CD8-positive, alpha-beta T cell (primary cell): ENCODE measurements at places on chromosomes 3 and 15.

DNA sequence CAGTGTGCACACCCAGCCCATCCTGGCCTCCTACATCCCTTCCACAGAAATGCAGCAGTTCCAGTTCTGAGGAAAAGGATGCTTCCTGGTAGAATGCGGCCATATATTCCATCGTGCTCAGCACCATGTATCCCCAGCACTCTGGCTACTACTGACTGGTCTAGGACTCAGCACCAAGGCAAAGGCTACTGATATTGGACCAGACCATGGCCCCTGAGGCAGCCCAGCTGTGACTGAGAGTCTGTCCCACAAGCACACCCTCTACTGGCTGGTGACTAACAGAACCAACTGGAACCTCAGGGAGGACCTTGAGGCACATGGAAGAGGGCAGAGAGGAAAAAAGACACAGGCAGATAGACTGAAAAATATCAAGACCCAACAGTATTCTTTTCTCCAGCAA is 30.0 kb downstream of the TARS3 start:
- no peak for DNase-seq

GRCh38 chr3:49916686-49917085 is 12.9 kb downstream of the MON1A start:
- no peak for DNase-seq

- no peak for DNase-seq
Observed at GRCh38 chr15:71080166-71080565, 35.1 kb upstream of the THSD4 start.

- DNase-seq = no peak
Observed at GRCh38 chr15:52762621-52763020, 27.5 kb downstream of the ONECUT1 start.

DNA sequence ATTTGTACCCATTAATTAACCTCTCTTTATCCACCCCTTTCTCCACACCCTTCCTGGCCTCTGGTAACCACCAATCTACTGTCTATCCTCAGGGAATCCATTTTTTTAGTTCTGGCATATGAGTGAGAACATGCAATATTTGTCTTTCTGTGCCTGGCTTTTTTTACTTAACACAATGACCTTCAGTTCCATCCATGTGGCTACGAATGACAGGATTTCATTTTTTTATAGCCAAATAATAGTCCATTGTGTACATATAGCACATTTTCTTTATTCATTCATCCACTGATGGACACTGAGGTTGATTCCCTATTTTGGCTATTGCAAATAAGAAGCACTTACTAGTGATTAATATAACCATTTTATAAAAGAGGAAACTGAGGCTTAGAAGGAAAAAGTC is 109.9 kb upstream of the NANOGP8 start:
- no peak for DNase-seq

- no peak for DNase-seq
Observed at GRCh38 chr15:52584414-52584813, 15.6 kb upstream of the ARPP19 start.

DNA sequence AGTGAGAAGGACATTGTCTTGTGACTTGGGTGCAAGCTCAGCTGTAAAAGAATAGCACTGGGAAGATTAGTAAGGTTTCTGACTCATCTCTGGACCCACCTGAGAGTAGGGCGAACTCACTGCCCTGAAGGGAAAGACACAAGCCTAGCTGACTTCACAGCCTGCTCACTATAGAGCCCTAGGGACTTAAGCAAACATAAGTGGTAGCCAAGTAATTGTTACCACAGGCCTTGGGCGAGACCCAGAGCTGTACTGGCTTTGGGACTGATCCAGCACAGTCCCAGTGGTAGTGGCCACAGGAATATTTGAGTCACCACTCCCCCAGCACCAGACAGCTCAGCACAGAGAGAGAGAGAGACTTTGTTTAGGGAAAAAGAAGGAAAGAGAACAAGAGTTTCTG is 429.9 kb downstream of the TBL1XR1 start:
- no peak for DNase-seq

DNA sequence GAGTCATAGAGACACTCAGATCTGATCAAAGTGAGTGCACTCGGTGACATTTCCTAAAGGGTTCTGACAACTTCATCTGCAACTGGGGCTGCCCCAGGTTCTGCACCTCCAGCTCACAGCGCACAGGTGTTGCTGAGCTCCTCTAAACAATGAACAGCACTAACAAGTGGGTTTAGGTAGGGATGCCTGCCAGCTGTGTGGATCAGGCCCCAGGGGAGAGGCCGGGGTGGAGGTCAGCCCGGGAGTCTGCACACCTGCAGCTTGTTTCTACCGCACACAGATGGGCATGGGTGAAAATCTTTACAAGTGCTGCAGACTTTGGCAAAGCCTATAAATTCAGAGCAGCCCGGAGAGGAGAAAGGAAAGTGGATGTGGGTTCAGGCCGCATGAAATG is 355 bp downstream of the FBXW12 start:
- DNase-seq = no peak

DNA sequence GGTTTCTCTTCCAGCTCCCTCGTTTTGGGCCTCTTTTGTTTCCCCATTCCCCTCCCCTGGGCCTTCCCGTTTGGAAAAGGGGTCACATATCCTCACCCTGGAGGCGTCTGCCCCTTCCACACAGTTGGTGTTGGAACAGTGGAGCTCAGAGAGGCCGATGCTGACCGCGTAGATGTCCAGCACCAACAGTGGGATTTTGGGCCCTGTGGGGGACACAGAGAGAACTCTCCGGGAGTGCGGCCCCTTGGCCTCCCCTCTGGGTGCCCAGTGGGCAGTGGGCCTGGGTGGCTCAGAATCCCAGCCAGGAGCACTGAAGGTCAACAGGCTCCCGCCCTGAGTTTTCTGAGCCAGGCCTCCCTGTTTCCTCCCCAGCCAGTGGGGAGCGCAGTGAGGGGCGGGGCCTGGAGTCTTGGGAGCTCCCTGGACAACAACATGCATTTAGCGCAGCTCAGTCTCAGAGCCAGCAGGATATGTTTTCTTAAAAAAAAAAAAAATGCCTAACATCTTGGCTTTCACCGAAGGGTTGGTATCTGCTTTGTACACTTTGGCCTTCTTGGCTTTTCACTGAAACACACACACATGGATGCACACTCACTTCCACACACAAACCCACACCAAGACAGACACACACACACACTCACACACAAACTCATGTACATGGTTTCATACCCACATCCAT is 670 bp upstream of the ISLR start:
- no peak for DNase-seq

DNA sequence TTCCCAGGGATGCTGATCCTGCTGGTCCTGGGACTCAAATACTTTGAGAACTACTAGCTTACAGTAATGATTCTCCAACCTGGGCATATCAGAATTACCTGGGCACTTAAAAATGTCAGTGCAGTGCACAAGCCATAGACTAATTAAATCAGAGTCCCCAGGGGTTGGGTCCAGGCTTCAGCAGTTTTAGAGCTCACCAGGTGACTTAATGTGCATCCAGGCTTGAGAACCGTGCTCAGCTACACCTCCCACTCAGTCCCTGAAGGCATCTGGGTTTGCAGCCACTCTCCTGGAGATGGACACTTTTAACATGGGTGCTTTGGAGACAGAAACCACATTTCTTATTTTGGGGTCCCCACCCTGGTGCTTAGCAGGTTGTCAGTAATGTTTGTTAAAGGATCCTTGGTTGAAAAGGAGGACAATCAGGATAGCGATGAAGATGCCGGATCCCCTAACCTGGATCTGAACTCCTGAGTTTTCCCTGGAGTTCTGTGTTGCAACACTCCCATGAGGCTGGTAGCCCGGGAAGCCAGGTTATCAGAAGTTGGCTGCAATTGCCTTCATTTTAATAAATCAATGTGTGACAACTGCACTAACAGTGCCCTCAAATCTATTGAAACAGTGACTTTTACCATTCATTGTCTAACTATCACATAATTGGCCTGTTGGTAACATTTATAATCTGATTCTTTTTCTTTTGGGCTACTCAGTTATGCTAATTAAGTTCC is 48.1 kb downstream of the BFSP2 start:
- DNase-seq = no peak

- no peak for DNase-seq
Observed at GRCh38 chr3:67294341-67294740, 296.2 kb downstream of the KBTBD8 start.

- DNase-seq = no peak
Observed at GRCh38 chr3:101823525-101823924, 25.8 kb upstream of the NFKBIZ start.

- DNase-seq = no peak
Observed at GRCh38 chr3:196378146-196378841, 40.1 kb upstream of the TM4SF19 start.

- DNase-seq = no peak
Observed at GRCh38 chr3:136545664-136546268, 206.4 kb downstream of the STAG1 start.

- DNase-seq = no peak
Observed at GRCh38 chr3:66980791-66981190, 17.3 kb upstream of the KBTBD8 start.

- DNase-seq = no peak
Observed at GRCh38 chr15:54979964-54980363, 216.8 kb downstream of the RSL24D1 start.

DNA sequence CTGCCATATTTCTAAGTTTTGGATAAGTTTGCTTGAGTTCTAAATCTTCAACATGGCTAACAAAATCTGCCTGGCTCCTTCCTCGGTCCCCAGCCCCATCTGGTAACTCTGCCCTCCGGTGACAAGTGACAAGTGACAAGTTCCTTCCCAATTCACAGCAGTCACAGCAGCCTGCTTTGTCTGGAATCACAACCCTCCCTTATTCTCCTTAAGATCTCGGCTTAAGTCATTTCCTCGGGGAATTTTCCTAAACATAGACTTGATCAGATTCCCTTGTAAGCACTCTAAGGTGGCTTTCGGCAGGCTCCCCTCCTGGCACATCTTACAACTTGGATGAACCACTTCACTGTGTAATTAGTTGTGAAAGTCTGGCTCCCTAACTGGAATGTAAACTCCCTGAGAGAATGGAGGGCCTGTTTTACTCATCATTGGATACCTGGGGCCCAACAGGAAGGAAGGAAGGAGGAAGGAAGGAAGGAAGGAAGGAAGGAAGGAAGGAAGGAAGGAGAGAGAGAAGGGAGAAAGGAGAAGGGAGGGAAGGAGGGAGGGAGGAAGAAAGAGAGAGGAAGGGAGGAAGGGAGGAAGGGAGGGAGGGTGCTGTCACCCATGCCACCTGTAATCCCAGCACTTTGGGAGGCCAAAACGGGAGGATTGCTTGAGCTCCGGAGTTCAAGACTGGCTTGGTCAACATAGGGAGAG is 126.4 kb downstream of the SHQ1 start:
- no peak for DNase-seq

- DNase-seq = no peak
Observed at GRCh38 chr3:60399861-60400845, 851.1 kb downstream of the FHIT start.

DNA sequence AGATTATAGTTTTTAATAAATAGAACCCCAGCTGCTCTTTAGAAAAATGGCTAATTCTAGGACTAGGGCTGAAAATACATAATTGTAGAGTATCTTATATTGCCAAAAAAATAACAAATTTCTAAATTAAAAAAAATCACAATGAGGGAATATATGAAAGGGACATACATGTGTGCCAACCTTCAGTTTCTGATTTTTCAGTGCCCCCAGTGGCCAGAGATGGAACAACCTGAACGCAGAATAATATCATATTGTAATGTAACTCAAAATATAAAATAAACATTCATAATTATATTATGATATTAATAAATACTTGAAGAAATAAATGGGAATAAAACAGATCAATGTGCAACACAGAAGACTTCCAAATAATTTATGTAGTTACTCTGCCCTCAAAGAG is 460.5 kb downstream of the ZNF385D start:
- no peak for DNase-seq

DNA sequence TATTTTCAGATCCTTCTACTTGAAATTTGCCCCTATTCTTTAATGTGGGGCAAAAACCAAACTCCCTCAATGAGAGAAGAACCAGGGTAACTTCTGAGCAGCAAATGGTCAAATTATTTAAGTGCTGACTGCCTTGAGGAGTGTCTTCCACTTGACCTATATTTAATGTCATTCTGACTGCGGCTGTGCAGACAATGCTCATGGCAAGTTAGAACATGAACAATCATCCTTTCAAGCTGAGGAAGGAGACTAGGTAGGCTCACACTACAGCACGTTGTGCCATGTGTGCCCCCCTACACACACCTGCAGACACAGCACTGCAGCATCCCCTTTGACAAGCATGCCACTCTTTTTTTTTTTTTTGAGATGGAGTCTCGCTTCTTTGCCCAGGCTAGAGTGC is 98.2 kb downstream of the OSBPL10 start:
- no peak for DNase-seq

GRCh38 chr15:48267766-48268165 is 61.7 kb downstream of the SLC12A1 start:
- DNase-seq = no peak

GRCh38 chr3:12905316-12906071 is 64.1 kb upstream of the RPL32 start:
- DNase-seq = no peak

DNA sequence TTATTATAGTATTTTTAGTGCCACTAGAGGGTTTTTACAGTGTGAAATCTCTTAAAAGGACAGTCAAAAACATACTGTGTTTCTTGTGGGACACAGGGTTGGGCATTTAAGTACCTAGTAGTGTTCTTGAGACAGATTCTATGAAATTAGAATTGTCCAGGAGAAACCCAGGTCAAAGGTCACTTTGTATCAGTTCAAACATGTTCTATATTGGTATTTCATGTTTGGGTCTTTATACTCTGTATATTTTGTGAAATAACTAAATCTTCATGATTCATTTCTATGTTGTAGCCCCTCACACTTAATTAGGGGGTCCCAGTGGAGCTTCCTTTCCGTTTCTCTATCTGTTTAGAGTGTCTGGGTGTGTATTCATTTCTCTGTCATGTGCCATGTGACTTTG is 171.6 kb downstream of the PTPRG start:
- no peak for DNase-seq

GRCh38 chr3:10928407-10928960 is 64.1 kb upstream of the SLC6A1 start:
- DNase-seq = no peak

- DNase-seq = no peak
Observed at GRCh38 chr3:183128709-183129108, 29.4 kb upstream of the MCCC1 start.

GRCh38 chr3:122353893-122354401 is 28.9 kb downstream of the CSTA start:
- DNase-seq = no peak

GRCh38 chr3:100103558-100104441 is 10.5 kb downstream of the FILIP1L start:
- no peak for DNase-seq

DNA sequence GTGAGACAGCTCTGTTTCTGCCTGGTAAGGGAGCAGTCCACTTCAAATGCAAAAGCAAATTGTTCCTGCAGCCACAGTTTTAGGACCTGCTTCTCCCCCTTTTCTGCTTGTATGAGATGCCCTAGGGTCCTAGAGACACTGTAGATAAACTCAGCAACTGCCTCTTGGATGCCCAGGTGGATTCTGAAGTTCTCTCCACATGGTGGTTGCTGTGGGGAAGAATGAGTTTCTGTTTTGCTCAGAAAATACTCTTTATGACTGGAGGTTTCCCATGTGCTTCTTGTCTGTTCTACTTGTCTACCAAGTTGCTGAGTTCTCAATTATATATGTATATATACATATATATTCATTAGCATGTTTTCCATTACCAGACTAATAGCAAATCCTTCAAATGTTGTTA is 5.6 kb upstream of the ZNF80 start:
- no peak for DNase-seq

- DNase-seq = no peak
Observed at GRCh38 chr3:40281995-40282394, 27.5 kb upstream of the EIF1B start.
